M059J (cell line): ENCODE measurements at places on chromosomes 5 and 9.

GRCh38 chr9:129704807-129705206 is 39.4 kb downstream of the PRRX2 start:
- DNase-seq, result no peak

DNA sequence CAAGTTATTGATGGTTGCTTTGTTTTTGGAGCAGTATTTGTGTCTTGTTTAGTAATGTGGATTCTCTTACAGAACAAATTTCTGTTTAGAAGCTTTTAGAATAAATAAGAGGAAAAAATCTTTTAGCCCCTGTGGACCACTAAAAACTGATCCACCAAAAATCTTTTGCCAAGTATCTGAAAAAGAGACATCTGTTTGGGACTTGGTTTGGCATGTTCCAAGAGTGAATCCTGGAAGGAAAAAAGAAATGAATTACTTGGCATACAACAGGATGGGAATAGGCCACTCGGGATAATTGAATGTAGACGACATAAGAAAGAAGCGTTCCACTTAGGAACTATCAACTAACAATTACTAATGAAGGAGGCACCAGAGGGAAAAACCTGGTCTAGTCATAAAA is 1350.1 kb upstream of the C9orf72 start:
- DNase-seq, result no peak

DNA sequence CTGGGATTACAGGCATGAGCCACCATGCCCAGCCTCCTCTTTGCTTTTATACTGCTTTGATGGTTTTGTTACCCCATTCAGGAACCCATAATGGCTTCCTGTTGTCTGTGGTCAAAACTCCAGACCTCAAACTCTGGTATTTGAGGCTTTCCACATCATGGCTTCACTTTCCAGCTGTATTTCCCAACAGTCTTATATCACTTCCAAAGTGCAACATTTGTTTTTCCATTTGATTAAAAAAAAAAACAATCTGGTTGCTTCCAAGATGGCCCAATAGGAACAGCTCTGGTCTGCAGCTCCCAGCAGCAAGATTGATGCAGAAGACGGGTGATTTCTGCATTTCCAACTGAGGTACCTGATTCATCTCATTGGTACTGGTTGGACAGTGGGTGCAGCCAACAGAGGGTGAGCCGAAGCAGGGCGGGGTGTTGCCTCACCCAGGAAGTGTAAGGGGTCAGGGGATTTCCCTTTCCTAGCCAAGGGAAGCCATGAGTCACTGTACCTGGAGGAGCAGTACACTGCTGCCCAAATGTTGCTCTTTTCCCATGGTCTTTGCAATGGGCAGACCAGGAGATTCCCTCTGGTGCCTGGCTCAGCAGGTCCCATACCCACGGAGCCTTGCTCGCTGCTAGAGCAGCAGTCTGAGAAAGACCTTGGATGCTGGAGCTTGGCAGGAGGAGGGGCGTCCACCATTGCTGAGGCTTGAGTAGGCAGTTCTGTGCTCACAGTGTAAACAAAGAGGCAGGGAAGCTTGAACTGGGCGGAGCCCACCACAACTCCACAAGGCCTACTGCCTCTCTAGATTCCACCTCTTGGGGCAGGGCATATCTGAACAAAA is 458.4 kb downstream of the KDM4C start:
- DNase-seq, result peak; percentile 36

DNA sequence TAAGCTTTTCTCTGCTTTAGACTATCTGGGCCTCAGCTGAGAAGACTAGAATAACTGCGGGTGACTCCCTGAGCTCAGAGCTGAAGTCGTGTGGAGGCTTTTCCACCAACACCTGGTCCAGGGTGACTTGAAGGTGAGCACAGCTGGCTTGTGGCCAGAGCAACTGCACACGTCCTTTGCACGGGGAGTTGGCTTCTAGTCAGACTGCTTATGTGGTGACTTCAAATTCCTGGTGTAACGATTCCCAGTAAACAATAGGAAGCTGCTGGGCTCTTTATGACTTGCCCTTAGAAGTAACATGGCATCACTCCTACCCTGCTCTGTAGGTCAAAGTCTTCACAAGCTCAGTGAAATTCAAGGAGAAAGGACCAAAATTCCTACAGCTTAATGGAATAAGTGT is 800.6 kb upstream of the CDH6 start:
- peak; percentile 6 for DNase-seq

- peak; percentile 56 for DNase-seq
Observed at GRCh38 chr5:107781451-107781850, 110.7 kb upstream of the EFNA5 start.

DNA sequence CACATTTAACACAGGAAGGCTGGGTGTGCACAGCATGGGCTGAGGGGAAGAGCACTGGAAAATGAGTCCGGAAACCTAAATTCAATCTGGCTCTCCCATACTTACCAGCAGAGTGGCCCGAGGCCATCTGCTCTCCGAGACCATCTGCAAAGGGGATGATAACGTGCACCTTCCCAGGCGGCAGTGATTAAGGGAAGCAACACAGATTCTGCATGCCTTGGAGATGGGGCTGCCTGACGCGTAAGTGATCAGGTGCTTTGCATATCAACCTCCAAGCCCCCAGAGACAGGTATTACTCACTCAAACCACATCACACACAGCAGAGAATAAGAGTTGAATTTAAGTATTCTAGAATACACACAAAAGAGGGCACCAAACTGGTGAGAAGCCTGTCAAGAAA is 9.1 kb downstream of the EPB41L4B start:
- no peak for DNase-seq

DNA sequence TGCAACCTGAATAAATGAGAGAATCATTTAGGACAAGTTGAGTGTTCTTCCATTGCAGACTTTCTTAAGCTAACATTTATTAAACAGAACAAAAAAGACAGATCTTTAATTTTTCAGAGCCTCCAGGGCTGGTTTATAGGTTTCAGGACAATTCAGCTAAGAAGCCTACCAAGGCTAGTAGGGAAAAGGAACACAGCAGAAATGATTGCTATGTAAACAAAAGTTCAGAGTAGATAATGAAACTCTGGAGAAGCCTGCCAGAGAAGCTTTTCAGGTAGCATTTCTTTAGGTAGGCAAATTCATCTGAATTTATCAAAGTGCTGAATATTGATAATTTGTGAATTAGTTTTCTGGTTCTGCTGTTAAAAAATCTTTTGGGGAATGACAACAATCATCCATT is 264.2 kb downstream of the DEPDC1B start:
- no peak for DNase-seq

GRCh38 chr9:95087659-95088242 is 229.8 kb downstream of the FANCC start:
- peak; percentile 68 for DNase-seq

GRCh38 chr5:173010021-173010420 is 26.4 kb downstream of the ATP6V0E1 start:
- peak; percentile 60 for DNase-seq

DNA sequence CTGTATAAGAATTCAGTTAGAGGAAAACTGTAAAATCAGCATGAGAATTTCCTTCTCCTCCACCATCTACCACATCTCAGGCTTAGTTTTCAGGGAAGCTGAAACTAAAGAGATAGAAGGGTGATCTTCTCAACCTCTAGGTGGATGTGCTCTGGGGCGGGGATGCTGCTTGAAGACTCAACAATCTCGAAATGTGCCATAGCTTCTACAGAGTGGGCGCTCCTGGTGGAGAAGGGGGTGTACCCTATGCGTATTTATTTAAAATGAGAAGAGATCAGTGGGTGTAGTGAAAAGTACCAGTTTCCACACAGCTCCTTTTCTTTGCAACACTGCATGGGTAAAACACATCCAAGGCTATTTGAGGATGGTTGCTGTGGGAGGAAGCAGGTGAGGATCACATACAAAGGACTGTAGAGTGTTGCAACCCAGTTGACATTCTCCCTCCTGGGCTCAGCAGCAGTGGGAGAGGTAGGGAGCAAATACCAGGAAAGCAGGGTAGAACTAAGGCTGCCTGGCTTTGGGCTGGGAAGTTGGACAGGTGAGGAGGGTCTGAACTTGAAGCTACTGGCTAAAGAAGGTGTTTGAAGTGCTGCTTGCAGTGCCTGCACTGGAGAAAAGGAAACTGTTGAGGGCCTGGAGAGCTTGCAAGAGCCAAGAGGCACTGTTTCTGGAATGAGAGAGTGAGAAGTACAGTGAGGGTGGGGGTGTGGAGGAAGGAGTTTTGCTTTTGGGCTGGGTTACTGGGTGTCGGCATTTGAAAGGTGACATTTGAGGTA is 73.1 kb downstream of the MAST4 start:
- no peak for DNase-seq

DNA sequence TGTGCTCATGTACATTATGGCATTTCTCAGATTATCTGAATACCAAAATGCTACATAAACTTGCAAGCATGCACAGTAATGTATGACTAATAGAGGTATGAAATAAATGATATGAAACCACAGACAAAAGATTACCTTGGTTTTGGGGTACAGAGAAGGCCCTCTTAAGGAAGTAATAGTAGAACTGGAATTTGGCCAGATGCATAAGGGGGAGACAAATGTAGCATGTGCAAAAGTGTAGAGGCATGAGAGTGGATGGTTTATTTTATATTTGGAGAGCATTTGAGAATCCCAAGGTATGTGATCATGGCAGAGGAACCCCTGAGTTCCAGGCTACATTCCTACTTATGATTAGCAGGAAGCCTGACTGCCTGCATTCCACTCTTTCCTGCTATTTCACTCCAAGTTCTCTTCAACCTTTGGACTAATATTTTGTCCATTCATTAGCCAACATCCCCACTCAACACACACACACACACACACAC is 74.2 kb downstream of the MAMDC2 start:
- DNase-seq, result peak; percentile 53

DNA sequence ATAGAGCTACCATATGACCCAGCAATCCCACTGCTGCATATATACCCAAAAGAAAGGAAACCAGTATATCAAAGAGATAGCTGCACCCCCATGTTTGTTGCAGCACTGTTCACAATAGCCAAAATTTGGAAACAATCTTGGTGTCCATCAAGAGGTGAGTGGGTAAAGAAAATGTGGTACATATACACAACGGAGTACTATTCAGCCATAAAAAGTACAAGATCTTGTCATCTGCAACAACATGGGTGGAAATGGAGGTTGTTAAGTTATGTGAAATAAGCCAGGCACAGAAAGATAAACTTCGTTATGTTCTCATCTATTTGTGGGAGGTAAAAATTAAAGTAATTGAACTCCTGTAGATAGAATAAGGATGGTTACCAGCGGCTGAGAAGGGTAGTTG is 145.0 kb downstream of the MED27 start:
- DNase-seq, result no peak

DNA sequence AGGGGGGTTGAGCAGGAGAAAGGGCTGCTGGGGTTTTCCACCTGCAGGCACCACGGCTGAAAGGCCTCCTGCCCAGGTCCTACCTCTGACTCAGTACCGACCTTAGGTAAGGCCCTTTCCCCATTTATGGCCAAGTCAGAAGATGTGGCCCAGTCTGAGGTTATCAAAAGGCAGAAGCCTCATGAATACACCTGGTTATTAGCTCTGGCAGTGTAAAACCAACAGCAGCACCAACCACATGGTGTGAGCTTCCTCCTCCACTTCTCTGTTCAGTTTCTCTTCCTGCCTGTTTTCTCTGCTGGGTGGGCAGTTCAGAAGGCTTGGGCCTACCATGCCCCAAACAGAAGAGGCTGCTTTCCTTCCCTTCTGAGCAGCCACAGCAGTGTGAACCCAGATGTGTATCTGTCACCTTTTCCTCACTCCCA is 86.9 kb downstream of the UGCG start:
- no peak for DNase-seq

- DNase-seq, result no peak
Observed at GRCh38 chr9:20144197-20144596, 355.4 kb upstream of the SLC24A2 start.

DNA sequence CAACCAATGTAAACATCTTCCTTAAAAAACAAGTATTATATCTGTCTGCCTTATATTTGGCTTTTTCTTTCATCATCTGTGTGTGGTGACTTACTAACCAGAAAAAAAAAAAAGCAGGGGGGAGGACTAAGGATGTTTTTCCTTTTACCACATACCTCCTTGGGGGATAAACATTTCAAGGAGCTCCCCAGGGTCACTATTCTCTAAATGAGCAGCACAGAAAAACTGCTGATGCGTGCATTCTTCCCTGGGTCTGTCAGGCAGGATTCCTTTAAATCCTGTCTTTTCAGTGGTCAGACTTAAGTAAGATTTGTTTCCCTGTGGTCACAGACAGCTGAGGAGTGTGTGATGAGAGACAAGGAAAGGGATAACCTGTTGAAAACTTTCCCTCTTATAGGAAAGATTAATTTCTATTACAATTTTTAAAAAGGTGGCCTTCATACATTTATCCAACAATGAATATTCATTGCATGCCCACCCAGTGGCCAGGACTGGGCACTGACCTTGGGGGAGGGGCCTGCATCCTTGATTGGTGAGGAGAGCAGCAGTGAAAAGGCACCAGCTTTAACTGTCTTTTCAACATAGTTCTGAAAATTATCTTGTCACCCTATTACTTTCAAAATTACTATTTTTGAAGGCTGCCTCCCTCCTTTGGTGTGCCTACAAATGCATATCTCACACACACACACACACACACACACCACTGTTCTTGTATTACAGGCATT is 123.1 kb downstream of the TLE4 start:
- peak; percentile 88 for DNase-seq

DNA sequence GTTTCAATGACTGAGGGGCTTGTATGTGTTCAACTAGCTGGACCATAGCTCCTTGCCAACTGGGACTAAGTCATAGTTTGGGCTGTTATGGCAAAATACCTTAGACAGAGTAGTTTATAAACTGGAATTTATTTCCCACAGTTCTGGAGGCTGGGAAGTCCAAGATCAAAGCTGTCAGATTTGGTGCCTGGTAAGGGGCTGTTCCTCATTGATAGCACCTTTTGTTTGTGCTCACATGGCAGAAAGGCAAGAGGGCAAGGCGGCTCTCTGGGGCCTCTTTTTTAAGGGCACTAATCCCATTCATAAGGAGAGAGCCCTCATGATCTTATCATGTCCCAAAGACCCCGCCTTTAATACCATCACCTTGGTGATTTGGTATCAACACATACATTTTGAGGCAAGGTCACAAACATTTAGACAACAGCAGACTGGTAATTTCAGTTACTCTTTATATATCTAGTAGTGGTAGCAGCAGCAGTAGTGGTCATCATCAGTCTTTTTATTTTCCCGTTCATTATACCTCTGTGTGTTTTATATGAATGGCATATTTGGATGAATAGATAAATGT is 477.0 kb downstream of the CCDC171 start:
- DNase-seq, result peak; percentile 42

DNA sequence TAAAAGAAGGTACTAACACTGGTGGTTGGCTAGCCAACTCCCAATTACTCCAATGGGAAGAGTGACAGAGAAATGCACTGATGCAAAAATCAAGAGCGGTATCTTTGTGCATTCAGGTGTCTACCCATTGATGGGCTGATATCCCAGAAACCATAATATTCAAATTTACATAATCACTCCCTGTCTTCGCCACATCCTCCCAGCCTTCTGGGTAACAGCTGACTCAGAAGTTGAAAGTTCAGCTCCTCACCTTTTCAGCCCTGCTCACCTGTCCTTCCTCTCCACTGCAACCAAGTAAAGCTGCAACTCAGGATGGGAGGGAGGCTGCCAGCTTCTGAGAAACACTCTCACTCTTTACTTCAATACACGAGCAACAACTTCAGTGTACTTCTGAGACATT is 6.9 kb downstream of the SUSD1 start:
- DNase-seq, result no peak

- DNase-seq, result no peak
Observed at GRCh38 chr5:84373506-84373905, 11.2 kb downstream of the EDIL3 start.
